ENCODE measurements at places on chromosomes 2 and 18.

- no peak for DNase-seq
Observed at GRCh38 chr2:10269711-10270610, 32.7 kb upstream of the HPCAL1 start.

DNA sequence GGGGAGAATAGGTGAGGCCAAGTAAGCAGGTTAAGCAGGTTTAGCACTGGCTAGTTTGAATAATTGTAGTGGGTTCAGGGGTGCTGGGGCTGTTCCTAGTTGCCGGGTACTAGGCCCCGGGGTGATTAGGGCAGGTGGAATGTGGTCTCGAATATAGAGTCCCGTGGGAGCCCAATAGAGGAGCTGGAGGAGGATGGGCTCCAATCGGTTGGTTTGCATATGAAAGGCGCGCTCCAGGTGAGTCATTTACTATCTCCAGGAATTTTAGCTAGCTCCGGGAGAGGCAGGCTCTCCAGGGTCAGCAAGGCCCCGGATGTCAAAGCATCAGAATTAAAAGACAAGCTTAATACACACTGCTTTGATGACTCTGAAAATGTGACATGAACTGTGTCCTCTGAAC is 304.0 kb downstream of the ZNF521 start:
- DNase-seq = no peak

- no peak for DNase-seq
Observed at GRCh38 chr2:159124931-159125467, 156.6 kb downstream of the TANC1 start.

DNA sequence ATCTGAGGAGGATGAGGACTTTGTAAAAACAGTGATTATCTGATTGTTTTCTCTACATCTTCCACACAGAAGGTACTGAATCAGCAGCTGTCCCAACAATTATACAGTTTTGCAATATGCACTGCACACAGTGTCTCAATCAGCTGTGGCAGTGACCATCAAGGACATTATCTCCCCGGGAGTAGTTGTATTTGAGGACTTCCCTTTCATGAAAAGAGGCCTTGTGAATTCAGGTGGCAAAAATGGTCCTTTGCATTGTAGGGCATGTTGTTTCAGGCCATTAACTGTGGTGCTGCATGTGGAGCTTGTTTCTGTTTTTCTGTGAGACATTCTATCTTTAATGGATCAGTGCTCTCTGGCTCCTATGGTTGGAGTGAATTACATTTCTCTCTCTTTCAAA is 779.4 kb upstream of the FSHR start:
- no peak for DNase-seq

- no peak for DNase-seq
Observed at GRCh38 chr2:200767111-200767885, 44.4 kb upstream of the BZW1 start.

- no peak for DNase-seq
Observed at GRCh38 chr2:39523308-39524044, 86.4 kb upstream of the MAP4K3 start.

DNA sequence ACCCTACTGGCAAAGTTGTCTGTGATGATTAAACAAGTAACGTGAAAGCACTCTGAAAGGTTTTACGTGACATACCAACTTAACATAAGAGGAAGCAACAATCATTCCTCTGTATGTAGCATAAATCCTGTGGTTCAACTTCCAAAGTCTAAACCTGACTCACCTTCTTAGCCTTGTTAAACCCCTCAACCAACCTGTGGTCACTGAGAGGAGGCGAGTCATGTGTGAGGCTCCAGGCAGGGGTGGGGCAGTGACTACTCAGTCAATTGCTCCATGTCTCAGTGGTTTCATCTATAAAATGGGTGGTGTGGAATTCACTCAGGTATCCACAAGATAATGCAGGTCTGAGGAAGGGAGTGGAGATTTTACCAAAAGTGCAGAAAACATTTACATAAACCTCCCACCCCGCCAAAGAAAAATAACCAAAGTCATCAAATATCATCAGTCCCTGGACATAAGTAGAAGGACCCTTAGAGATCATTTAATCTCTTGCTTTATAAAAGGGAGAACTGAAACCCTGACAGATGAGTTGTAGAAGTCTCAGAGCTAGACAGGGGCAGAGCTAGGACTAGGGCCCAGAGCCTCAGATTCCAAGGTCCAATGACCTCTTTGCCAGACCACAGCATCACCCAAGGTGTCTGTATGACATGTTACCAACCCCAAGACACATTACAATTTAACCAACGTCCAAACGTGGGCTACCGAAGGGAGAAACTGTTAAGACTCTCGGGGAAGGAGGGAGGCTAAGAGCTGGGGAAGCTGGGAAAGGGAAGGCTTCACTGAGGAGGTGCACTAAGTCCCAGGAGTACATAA is 3.7 kb upstream of the PCBP1 start:
- DNase-seq = peak; percentile 79

GRCh38 chr2:68388358-68388757 is 23.3 kb downstream of the PLEK start:
- no peak for DNase-seq

DNA sequence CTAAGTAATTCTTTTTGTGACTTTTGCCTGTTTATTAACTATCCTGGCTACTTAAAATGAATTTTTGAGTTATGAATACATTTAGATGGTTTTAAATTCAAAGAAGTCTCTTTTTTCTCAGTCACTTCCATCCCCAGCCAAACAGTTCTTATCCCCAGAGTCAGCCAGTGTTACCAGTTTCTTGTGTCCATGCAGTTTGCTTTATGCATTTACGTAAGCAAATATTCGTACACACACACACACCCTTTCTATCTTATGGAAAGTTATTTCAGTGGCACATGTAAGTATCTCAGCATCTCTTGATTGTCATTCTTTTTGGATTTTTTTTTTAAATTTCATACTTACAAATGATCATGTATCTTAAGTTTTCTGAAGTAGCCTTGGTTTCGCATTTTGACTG is 113.2 kb downstream of the NEDD4L start:
- DNase-seq = no peak

- no peak for DNase-seq
Observed at GRCh38 chr2:85181134-85181631, 48.0 kb downstream of the TCF7L1 start.

GRCh38 chr18:67359873-67360838 is 156.4 kb downstream of the DSEL start:
- DNase-seq = no peak

DNA sequence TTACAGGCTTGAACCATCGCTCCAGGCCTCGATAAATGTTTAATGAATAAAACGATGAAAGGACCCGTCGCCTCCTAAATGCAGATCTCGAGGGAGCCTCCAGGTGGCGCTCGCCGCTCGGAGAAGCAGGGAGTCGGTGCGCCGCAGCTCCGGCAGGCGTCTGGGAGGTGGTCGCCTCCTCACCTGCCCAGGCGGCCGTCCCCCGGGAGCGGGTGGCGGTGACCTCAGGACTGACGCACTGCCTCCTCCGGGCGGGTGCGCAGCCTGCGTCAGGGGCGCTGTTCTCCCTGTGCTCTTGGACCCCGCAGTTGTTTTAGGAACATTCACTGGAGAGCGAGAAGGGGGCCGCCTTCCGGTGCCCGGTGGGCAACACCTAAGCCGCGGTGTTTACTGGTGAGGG is 38.6 kb upstream of the POLE4 start:
- peak; percentile 62 for DNase-seq

DNA sequence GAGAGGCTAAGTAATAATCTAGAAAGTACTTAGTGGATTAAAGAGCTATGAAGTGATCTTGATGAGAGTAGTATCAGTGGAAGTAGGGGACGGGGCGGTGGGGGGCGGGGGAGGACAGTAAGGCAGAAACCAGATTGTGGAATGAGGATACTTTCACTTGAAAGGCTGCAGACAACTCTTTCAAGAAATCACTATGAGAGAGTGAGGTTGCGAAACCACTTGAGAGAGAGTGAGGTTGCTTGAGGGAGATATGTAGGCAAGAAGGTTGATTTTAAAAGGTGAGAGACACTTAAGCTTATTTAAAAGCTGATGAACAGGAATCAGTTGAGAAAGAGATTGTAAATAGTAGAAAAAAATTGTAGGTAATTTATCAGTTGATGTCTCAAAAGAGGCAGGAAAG is 3.8 kb downstream of the ZNF397 start:
- DNase-seq = no peak
